Neural progenitor cell (in vitro differentiated cells): ENCODE measurements at places on chromosomes 1 and 21.
A peak's percentile ranks its signal among the peaks of the same experiment; 100 is the strongest.

- no peak for DNase-seq
Measured at GRCh38 chr21:42254651-42255601, 36.0 kb downstream of the ABCG1 start.

- DNase-seq = no peak
Measured at GRCh38 chr21:41090981-41091380, 77.0 kb upstream of the BACE2 start.

DNA sequence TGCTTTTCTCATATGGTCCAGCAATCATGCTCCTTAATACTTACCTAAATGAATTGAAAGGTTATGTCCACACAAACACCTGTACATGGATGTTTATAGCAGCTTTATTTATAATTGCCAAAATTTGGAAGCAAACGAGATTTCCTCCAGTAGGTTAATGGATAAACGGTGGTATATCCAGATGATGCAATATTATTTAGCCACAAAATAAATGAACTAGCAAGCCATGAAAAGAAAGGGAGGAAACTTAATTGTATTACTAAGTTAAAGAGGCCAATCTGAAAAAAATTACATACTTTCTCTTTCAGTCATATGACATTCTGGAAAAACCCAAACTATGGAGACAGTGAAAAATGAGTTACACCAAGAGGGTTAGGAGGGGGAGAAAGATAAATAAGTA, 76.3 kb upstream of the LRRC7 start:
- DNase-seq = no peak

GRCh38 chr1:234553240-234554188, 56.5 kb downstream of the IRF2BP2 start:
- DNase-seq = no peak

- DNase-seq = no peak
Measured at GRCh38 chr21:34695434-34695833, 26.6 kb downstream of the CLIC6 start.

- DNase-seq = no peak
Measured at GRCh38 chr1:168887381-168887780, 158.4 kb upstream of the DPT start.

DNA sequence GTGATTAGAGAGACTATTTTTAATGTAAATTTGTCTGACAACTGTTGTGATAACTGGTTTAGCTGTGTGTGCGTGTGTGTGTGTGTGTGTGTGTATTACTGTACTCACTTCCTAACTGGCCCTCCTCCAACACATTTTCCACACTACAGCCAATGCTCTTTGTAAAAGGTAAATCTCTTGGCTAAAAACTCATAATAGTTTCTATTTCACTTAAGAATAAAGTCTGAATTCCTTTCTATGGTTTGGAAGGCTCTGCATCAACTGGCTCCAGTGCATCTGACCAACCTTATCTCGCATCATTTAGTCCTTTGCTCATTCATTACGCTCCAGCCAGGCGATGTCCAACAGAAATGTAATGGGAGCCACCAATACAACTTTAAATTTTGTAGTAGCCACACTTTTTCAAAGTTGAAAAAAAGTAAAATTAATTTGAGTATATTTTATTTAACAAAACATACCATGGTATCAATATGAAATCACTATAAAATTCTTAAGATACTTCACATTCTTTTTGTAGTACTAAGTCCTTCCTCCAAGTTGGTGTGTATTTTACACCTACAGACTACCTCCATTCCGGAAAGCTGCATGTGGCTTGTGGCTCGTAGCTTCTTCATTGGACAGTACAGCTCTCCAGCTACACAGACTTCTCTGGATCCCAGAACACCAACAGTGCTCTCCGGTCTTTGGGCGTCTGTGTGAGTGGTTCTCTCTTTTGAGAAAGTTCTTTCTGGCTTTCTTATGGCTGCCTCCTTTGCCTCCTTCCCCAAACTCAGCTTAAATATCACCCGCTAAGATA, 68.9 kb downstream of the NRIP1 start:
- no peak for DNase-seq

DNA sequence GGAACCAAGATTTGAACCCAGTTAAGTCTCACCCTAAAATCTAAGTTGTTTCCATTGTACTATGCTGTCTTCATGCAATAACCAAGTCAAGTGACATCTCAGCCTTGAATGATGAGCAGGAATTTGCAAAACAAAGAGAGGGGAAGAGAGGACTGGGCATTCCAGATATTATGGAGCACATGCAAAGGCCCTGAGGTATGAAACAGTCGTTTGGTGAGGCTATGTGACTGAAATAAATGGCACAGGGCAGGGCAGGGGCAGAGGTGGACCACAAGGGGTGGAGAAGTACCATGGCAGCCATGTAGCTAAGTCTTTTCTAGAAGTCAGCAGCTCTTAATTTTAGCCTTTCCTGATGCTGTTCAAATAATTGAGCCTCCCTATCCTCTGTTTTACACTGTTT, 37.6 kb upstream of the RAP1A start:
- no peak for DNase-seq

- DNase-seq = no peak
Measured at GRCh38 chr1:29835406-29835805, 599.1 kb downstream of the PTPRU start.

- no peak for DNase-seq
Measured at GRCh38 chr1:208542309-208542708, 298.1 kb upstream of the PLXNA2 start.

- peak; percentile 91 for DNase-seq
Measured at GRCh38 chr1:112718691-112719418, 3.7 kb upstream of the PPM1J start.

GRCh38 chr21:37550157-37550556, 183.6 kb downstream of the DYRK1A start:
- DNase-seq = no peak
